Activated naive CD8-positive, alpha-beta T cell treated with anti-CD3 and anti-CD28 coated beads for 36 hours (primary cell): ENCODE measurements at places on chromosomes 7 and 10. TPM values are rescaled to one million over a fixed set of nuclear protein-coding genes. Genes with fewer than 3 reads are reported as not detected.

DNA sequence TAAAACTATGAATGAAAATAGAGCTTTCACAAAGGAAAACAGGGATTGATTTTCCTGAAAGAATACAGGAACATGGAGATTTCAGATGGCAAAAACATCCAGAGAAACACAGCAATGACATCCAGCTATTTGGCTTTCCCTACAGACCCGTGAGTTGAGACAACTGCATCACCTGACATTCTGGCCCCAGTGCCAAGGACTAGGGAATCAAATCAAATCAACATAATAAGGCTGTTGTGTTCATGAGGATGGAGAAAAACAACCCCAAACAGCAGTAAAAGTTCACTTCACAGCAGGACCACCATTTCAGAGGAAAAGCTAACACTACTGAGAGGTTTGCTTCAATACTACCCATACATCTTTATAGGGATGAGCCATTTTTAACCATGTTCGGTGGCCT lies 25.5 kb downstream of the ETV1 start:
- H3K4me1 ChIP-seq = no peaks in the 10 kb centered on the region
- DNase-seq = no peak
- H3K27ac ChIP-seq = no peak overlapping the region
- H3K27me3 ChIP-seq = no peaks in the 10 kb centered on the region
- H3K36me3 ChIP-seq = no peaks in the 10 kb centered on the region

GRCh38 chr10:115939101-115939854 lies 333.7 kb downstream of the GFRA1 start:
- no peak overlapping the region for H3K4me3 ChIP-seq
- DNase-seq = no peak
- H3K36me3 ChIP-seq = no peaks in the 10 kb centered on the region
- H3K27me3 ChIP-seq = no peaks in the 10 kb centered on the region
- no peak overlapping the region for H3K27ac ChIP-seq
- H3K4me1 ChIP-seq = no peaks in the 10 kb centered on the region

GRCh38 chr7:12389089-12389700 lies 14.5 kb downstream of the VWDE start:
- H3K27ac ChIP-seq = no peak overlapping the region
- no peaks in the 10 kb centered on the region for H3K36me3 ChIP-seq
- no peak overlapping the region for H3K4me3 ChIP-seq
- DNase-seq = peak; percentile 24

DNA sequence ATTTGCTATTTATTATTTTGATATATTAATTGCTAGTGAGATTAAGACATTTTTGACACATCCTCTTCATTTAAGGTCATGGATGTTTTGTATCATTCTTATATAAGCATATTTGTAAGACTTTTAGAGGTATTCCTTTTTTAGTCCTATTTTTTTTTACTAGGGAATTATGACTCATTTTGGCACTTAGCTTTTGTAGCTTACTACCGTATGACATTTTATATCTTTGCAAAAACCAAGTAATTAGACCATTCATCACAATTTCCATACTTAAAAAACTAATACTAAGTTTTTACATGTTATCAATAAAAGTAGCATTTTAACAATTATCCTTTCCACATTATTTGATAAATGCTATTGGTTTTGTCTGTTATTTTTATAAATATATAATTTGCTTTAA lies 41.6 kb downstream of the BMPR1A start:
- DNase-seq = no peak
- no peak overlapping the region for H3K27ac ChIP-seq
- peaks cover 17% of the 10 kb centered on the region for H3K4me1 ChIP-seq
- H3K27me3 ChIP-seq = no peaks in the 10 kb centered on the region
- H3K36me3 ChIP-seq = no peaks in the 10 kb centered on the region
- no peak overlapping the region for H3K4me3 ChIP-seq

DNA sequence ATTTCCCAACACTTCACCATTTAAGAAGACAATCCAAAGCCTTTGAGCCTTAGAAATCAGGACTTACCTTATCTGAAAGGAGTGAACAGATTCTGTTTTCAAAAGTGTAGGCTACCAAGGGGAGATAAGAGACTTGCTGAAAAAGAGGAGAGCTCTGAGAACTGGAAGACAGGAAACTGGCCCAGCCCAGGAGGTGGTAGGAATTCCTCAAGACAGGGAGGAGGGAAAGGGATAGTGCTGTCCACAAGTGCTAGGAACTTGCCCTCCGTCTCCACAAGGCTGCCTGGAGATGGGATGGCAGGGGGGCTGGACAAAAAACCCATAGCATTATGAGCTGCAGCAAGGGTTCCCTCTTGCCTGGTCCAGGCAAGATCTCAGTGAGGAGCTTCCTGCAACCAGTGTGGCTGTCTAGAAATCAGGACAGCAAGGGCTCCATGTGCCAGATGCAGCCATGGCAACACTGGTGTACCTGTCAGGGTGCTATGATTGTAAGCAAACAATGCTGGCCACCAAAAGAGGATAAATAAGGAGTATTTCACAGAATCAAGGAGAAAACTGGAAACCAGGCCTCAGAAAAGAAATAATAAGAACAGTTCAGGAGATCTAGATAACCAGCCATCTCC lies 22.7 kb upstream of the FRMD4A start:
- H3K27ac ChIP-seq = no peak overlapping the region
- no peaks in the 10 kb centered on the region for H3K4me1 ChIP-seq
- peaks cover 3% of the 10 kb centered on the region for H3K27me3 ChIP-seq
- no peaks in the 10 kb centered on the region for H3K36me3 ChIP-seq
- DNase-seq = no peak

- no peak for DNase-seq
- no peaks in the 10 kb centered on the region for H3K36me3 ChIP-seq
- H3K4me3 ChIP-seq = no peak overlapping the region
- H3K27ac ChIP-seq = no peak overlapping the region
- H3K27me3 ChIP-seq = peaks cover 11% of the 10 kb centered on the region
- H3K4me1 ChIP-seq = no peaks in the 10 kb centered on the region
These were observed 74.7 kb downstream of the DNAH11 start for GRCh38 chr7:21617513-21617912.

DNA sequence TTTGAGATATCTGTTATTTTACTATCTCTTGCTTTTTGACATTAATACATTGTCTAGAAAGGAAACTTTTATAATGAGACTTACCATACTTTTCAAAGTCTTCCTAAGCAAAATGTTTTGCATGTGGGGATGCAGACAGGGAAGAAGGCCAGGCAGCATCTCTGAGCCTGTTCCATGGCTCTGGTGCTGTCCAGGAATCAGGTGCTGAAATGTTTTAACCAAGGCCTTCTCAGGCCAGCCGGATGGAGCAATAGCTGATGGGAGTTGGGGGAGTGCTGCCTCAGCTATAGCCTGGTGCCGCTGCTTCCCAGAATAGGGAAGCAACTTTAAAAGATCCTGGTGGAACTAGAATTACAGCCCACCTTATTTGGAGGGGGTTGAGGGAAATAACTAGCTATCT lies 38.5 kb downstream of the CRTAC1 start:
- DNase-seq = no peak
- H3K4me1 ChIP-seq = no peaks in the 10 kb centered on the region
- no peaks in the 10 kb centered on the region for H3K36me3 ChIP-seq
- H3K27ac ChIP-seq = no peak overlapping the region
- H3K27me3 ChIP-seq = peaks cover 26% of the 10 kb centered on the region
- H3K4me3 ChIP-seq = no peak overlapping the region

GRCh38 chr10:74750848-74751274 lies 75.5 kb upstream of the KAT6B start:
- no peaks in the 10 kb centered on the region for H3K27me3 ChIP-seq
- DNase-seq = peak; percentile 44
- H3K36me3 ChIP-seq = no peaks in the 10 kb centered on the region
- peaks cover 12% of the 10 kb centered on the region for H3K4me1 ChIP-seq
- H3K27ac ChIP-seq = no peak overlapping the region
- H3K4me3 ChIP-seq = peak overlapping the region; percentile 48

DNA sequence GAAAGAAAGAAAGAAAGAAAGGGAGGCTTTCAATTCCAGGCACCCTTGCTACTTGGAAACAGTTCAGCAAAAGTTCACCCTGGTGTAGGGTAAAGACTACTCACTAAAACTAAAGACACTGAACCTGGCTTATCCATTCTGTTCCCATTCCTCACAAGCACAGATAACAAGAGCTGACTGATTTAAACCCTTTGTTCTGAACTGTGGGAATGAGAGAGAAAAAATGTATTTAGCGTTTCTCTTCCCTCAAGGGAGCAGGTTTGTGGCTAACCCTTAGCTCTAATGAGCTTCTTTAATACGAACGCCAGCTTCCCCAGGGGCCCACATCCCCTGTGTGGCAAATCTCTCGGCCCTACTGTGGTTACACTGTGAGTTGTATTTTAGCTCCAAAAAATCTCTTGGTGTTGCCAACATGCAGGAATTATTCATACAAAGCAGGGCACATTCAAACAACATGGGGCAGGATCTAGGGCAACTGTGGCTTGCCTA lies 23.3 kb downstream of the PRTFDC1 start:
- H3K4me3 ChIP-seq = no peak overlapping the region
- peaks cover 6% of the 10 kb centered on the region for H3K36me3 ChIP-seq
- no peaks in the 10 kb centered on the region for H3K27me3 ChIP-seq
- no peak for DNase-seq
- no peak overlapping the region for H3K27ac ChIP-seq

DNA sequence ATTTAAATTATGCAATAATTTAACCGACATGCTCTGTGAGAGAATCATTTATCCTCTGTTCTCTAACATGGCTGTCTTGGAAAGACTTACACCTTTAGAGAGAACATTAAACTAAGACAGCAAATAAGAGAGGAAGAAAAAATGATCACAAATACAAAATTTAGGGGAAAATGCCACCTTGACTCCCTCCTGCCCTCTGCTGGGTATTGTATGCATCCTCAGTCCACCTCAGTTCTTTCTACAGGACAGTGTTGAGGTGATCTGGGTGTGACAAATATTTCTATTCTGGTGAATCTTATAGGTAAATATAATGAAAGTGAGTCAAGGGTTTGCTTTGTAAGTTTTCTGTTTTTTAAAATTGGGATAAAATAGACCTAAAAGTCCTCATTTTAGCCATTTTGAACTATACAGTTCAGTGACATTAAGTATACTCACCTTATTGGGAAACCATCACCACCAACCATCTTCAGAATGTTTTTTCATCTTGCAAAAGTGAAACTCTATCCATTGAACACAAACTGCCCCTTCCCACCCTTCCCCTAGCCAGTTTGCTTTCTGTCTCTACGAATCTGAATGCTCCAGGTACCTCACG lies 61.5 kb upstream of the ELMO1 start:
- no peak overlapping the region for H3K27ac ChIP-seq
- H3K27me3 ChIP-seq = no peaks in the 10 kb centered on the region
- no peak for DNase-seq

DNA sequence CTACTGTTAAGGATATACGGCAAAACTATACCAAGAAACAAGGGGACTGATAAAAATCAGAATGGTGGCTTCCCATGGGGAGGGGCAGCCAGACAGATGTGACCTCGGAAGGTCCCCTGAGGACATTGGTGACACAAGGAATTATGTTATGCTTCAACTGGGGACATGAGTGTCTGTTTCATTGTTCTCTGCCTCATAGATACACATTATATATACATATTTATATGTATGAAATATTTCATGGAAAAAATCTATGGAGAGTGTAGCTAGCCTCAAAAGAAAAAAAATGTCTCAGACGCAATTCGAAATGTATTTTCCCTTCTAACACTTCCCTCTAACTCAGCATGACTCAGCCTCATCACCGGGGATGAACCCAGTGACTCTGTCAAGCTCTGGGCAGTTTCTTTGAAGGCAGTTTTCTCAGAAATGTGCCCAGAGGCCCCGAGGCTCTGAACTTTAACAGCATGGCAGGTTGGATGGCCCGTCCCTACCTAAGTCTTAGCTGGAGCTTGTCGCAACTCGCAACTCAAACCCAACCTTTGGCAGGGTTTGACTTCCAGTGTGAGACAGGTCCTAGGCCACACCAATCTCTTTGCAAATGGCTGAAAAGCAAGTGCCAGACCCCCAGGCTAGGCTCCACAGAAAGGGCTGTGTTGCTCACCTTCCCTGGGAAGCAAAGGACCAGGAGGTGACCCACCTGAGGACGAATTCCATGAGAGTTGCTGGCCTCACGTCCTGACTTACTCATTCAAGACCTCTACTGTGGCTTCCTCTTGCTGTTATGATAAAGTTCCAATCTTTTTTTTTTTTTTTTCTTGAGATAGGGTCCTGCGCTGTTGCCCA lies 86.9 kb downstream of the CARD11 start:
- H3K27ac ChIP-seq = peak overlapping the region; percentile 88
- no peaks in the 10 kb centered on the region for H3K27me3 ChIP-seq
- DNase-seq = peak; percentile 61
- peak overlapping the region; percentile 18 for H3K4me3 ChIP-seq

GRCh38 chr10:11012421-11013295 lies 5.0 kb upstream of the CELF2 start:
- H3K36me3 ChIP-seq = no peaks in the 10 kb centered on the region
- no peak for DNase-seq
- no peak overlapping the region for H3K4me3 ChIP-seq
- peaks cover 86% of the 10 kb centered on the region for H3K27me3 ChIP-seq
- H3K27ac ChIP-seq = no peak overlapping the region
- peaks cover 15% of the 10 kb centered on the region for H3K4me1 ChIP-seq

- no peaks in the 10 kb centered on the region for H3K36me3 ChIP-seq
- no peak for DNase-seq
- no peaks in the 10 kb centered on the region for H3K4me1 ChIP-seq
- H3K27ac ChIP-seq = no peak overlapping the region
- no peak overlapping the region for H3K4me3 ChIP-seq
- peaks cover 23% of the 10 kb centered on the region for H3K27me3 ChIP-seq
These were observed 113.3 kb downstream of the ITGA8 start for GRCh38 chr10:15606377-15606776.

GRCh38 chr7:66697449-66698438 lies 42.8 kb upstream of the RABGEF1 start:
- H3K4me3 ChIP-seq = no peak overlapping the region
- DNase-seq = no peak
- peaks cover 1% of the 10 kb centered on the region for H3K36me3 ChIP-seq

Gene FRMD4A
- total RNA-seq = 7.1 TPM

Gene CAV1
- 1.4 TPM for total RNA-seq

Gene ARHGEF35
- total RNA-seq = 6.7 TPM

Gene RPEL1
- not detected for total RNA-seq

Gene LRRC4
- total RNA-seq = not detected

Gene DNAJC12
- total RNA-seq = 46.7 TPM

Gene IFIT3
- total RNA-seq = 28.6 TPM

Gene ZNF804B
- total RNA-seq = not detected

Gene GRM8
- total RNA-seq = not detected

Gene NPSR1
- total RNA-seq = not detected

Gene ZNF503
- total RNA-seq = 0.33 TPM

Gene LRRTM3
- total RNA-seq = not detected
